Mesendoderm (in vitro differentiated cells): ENCODE measurements at places on chromosomes 5 and 9.

DNA sequence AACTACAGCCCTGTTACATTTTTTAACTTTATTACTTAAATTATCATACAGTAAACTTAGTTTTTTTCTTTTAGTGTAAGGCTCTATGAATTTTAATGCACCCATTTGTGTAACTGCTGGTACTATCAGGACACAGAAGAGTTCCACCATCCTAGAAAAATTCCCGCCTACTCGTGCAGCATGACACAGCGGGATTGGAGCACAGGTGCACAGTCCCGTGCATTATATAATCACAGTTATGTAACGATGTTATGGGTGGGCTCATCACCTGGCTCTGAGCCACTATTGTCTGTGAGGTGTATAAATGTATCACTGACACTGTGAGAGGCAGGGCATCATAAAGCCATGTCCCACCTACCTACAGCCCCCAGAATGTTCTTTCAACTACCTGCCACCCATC is 80.7 kb downstream of the DRD1 start:
- no peaks in the 10 kb centered on the region for H3K36me3 ChIP-seq
- no peaks in the 10 kb centered on the region for H3K4me1 ChIP-seq
- no peak overlapping the region for H3K4me3 ChIP-seq
- no peaks in the 10 kb centered on the region for H3K27me3 ChIP-seq
- no peak for DNase-seq

GRCh38 chr9:124372038-124372437 is 43.2 kb downstream of the PSMB7 start:
- no peaks in the 10 kb centered on the region for H3K36me3 ChIP-seq
- no peak overlapping the region for H3K4me3 ChIP-seq
- H3K4me1 ChIP-seq = no peaks in the 10 kb centered on the region
- no peaks in the 10 kb centered on the region for H3K27me3 ChIP-seq
- no peak for DNase-seq

GRCh38 chr9:131965103-131965502 is 114.6 kb downstream of the MED27 start:
- H3K4me3 ChIP-seq = no peak overlapping the region
- H3K27me3 ChIP-seq = no peaks in the 10 kb centered on the region
- DNase-seq = no peak
- H3K27ac ChIP-seq = no peak overlapping the region
- no peaks in the 10 kb centered on the region for H3K4me1 ChIP-seq

DNA sequence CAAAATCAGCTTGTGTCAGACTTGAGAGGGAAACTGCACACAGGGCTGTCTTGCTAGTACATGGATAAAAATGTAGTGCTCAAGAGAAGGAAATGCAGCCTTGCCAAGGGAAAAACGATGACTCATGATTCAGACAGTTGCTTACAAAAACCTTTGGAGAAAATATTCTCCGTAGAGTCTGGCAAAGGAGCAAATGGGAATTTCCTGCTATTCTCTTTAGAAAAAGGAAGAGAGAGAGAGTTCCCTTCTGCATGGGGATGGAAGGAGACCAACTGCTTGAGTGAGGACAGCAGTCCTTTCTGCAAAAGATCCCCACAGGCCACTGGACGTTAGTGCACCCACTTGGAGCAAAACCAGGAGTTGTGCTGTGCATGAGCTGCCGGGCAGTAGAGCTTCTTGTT is 7.6 kb downstream of the IFNB1 start:
- H3K27me3 ChIP-seq = no peaks in the 10 kb centered on the region
- no peak overlapping the region for H3K27ac ChIP-seq
- H3K36me3 ChIP-seq = no peaks in the 10 kb centered on the region

DNA sequence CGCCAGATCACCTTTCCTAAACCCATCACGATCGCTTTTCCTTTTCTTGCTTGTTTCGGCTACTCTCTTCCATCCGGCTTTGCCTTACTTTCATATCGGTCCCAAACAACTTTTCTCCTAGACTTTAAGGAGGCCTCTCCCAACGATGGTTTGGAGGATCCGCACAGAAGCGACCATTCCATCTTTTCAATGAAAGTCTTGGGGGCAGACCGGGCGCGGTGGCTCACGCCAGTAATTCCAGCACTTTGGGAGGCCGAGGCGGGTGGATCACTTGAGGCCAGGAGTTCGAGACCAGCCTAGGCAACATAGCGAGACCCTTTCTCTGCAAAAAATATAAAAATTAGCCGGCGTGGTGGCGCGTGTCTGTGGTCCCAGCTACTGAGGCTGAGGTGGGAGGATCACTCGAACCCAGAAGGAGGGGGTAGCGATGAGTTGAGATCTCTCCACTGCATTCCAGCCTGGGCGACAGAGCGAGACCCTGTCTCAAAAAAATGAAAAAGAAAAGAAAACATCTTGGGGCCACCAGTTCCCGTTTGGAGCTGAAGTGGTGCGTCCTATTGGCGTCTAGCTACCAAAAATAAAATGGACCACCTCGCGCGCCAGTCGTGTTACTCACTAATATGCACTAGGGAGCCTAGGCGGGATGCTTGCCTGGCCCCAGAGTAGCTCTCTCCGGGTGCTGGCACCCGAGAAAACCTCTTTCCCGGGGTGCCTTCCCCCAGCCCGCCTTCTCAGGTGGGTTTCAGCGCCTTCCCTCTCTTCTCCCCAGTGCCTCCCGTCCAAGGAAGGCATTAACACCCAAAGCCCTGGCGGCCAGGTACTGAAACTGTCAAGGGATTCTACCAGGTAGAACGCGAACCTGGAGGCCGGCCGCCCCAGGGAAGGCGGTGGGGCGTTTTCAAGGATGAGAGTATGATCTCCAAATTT is 800 bp upstream of the AP3B1 start:
- no peaks in the 10 kb centered on the region for H3K4me1 ChIP-seq
- peak overlapping the region; percentile 78 for H3K27ac ChIP-seq
- H3K27me3 ChIP-seq = no peaks in the 10 kb centered on the region
- peak overlapping the region; percentile 19 for H3K4me3 ChIP-seq
- peak; percentile 81 for DNase-seq

- H3K4me3 ChIP-seq = no peak overlapping the region
- no peaks in the 10 kb centered on the region for H3K27me3 ChIP-seq
- DNase-seq = no peak
- H3K36me3 ChIP-seq = peaks cover 1% of the 10 kb centered on the region
Measured at GRCh38 chr5:135721548-135722090, 112.8 kb upstream of the SLC25A48 start.

DNA sequence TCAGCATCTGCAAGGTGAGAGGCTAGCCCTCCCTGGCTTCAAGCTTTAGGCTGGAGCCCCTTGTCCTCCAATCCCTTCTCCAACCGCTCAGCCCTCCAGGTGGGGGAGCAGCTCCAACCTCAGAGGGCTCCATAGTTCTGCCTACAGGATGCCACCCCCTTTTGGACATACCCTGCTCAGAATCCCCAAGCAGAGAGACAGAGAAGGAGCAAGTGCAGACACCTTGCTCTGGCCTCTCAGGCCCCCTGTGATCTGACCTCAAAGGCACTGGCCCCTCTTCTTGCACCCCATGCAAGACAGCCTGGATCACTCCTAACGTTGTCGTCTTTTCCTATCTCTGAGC is 101.6 kb downstream of the C5orf15 start:
- no peaks in the 10 kb centered on the region for H3K4me1 ChIP-seq
- H3K4me3 ChIP-seq = no peak overlapping the region
- H3K27me3 ChIP-seq = no peaks in the 10 kb centered on the region
- peak; percentile 44 for DNase-seq
- H3K27ac ChIP-seq = no peak overlapping the region
